Epithelial cell of umbilical artery (primary cell): ENCODE measurements at places on chromosomes 1 and 21. TPM values are rescaled to one million over a fixed set of nuclear protein-coding genes. Genes with fewer than 3 reads are reported as not detected.

The LDLRAD1 gene
- total RNA-seq, result not detected in 2 replicates

The RHD gene
- not detected in 2 replicates for total RNA-seq

The LMX1A gene
- not detected in 2 replicates for total RNA-seq

The TMEM51 gene
- 6.5 and 10.9 TPM in 2 replicates for total RNA-seq

The SLC2A5 gene
- not detected in 2 replicates for total RNA-seq

The F3 gene
- total RNA-seq, result 0.91 and 2.3 TPM in 2 replicates

The ILF2 gene
- total RNA-seq, result 348 and 363 TPM in 2 replicates

The CDA gene
- total RNA-seq, result 0.61 and 0.65 TPM in 2 replicates

The TMEM82 gene
- total RNA-seq, result not detected in 2 replicates

The TEDDM1 gene
- total RNA-seq, result not detected in 2 replicates

The TENT5C gene
- under 0.01 and 0.15 TPM in 2 replicates for total RNA-seq

The CD84 gene
- total RNA-seq, result not detected in 2 replicates

The FNBP1L gene
- total RNA-seq, result 41.6 and 47.1 TPM in 2 replicates

The MSTO1 gene
- total RNA-seq, result 15.9 and 25.2 TPM in 2 replicates

The OR6K3 gene
- not detected in 2 replicates for total RNA-seq

The GJC2 gene
- 0.61 and 0.97 TPM in 2 replicates for total RNA-seq

The TGFB2 gene
- 6.8 and 25.4 TPM in 2 replicates for total RNA-seq

The BRINP3 gene
- not detected in 2 replicates for total RNA-seq

The ETV3L gene
- not detected in 2 replicates for total RNA-seq

The FGR gene
- total RNA-seq, result 0.46 TPM in 1 of 2 replicates, not detected in the other

The NAV1 gene
- 12.6 and 14.9 TPM in 2 replicates for total RNA-seq

The SLC45A1 gene
- total RNA-seq, result 0.65 and 0.76 TPM in 2 replicates

The LCA5L gene
- total RNA-seq, result 0.91 and 0.97 TPM in 2 replicates

The PLEKHN1 gene
- 0.30 and 0.32 TPM in 2 replicates for total RNA-seq

The KCNC4 gene
- 1.6 and 4.1 TPM in 2 replicates for total RNA-seq

The CEP170 gene
- 153 and 157 TPM in 2 replicates for total RNA-seq

The PRUNE1 gene
- 4.2 and 5.0 TPM in 2 replicates for total RNA-seq

The ANGPTL7 gene
- not detected in 2 replicates for total RNA-seq

The CLCC1 gene
- total RNA-seq, result 30.2 and 37.8 TPM in 2 replicates

The C1orf105 gene
- not detected in 2 replicates for total RNA-seq
